A172 (cell line): ENCODE measurements at places on chromosomes 2 and 18.
A peak's percentile ranks its signal among the peaks of the same experiment; 100 is the strongest.

GRCh38 chr2:10240911-10241610, 61.6 kb upstream of the HPCAL1 start:
- DNase-seq: no peak

DNA sequence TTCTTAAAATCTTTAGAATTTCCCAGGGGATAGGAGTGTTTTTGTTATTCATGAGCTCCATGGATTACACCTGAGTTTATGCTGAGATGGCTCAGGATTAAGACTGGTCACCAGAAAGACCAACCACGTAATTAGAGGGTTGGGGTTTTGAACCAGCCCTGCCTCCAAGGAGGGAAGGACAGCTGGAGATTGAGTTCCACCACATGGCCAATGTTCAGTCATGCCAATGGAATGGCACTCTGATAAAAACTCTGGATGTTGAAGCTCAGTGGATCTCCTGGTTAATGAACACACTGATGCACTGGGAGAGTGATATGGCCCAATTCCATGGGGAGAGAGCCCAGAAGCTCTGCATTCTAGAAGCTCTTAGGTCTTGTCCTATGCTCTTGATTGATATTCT, 38.7 kb upstream of the PTPN4 start:
- no peak for DNase-seq

- no peak for DNase-seq
These were observed 16.9 kb downstream of the PSTPIP2 start for GRCh38 chr18:46054956-46055837.

DNA sequence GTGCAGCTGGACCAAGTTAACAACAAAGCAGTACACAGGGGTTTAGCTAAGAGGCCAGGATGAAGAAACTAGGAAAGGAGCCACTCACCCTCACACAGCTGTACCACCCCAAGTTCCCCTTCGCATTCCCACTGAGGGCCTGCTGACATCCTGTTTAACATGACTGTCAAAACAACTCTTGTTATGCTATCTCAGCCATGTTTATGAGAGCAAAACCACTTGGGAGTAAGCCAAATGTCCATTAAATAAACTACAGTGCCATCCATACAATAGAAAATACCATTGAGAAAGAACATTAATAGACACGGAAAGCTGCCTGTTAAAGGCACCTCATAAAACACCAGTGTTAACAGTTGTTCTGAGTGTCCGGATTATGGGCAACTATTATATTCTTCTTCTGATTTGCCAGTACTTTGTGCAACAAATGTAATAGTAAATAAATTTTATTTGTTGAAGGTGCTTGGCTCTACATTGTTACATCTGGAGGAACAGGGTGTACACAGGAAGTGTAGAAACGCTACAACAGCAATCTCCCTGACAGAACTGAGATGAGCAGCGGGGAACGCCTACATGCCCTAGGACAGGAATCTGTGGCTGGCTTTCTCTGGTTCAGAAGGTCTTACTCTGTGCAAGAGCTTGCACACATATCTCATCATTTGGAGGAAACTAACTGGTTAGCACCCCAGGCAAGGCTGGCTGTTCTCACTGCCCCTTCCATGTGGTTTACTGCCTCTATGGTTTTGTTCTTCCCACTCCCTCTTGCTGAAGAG, 85.6 kb downstream of the EHD3 start:
- DNase-seq: peak; percentile 39

DNA sequence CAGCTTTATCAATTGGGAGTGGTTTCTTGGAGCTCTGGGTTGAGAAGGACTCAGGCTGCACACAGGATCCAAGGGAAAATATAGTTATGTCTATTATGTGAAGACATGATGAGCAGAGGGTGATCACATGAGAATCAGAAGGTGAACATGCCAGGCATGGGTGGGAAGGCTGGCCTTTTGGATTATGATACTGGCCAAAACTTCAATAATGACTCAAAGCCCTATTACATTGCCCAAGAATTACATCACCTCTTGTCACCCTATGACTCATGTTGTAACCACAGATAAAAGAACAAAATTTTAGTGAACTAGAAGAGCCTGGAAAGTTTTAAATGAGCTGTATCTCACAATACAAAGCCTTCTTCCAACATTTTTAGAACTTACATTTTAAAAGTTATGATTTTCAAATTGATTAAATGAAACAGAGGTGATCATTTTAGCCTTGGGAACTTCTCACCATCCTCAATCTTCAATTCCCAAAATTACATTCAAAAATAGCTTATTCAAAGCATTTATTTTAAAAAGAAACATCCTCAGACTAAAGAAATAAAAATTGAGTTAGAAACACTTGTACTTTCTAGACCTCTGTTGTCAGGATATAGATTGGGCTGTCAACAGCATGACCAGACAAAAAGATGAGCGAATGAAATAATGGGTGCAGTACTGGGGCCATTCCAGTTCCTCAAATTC, 428.3 kb downstream of the MBD2 start:
- DNase-seq: peak; percentile 76

- no peak for DNase-seq
These were observed 838.6 kb downstream of the MBD2 start for GRCh38 chr18:53385889-53386288.

GRCh38 chr18:10379522-10379921, 74.9 kb upstream of the APCDD1 start:
- no peak for DNase-seq

GRCh38 chr2:222892321-222892720, 31.5 kb downstream of the ACSL3 start:
- DNase-seq: no peak

GRCh38 chr2:44616667-44617155, 255.0 kb downstream of the CAMKMT start:
- no peak for DNase-seq

DNA sequence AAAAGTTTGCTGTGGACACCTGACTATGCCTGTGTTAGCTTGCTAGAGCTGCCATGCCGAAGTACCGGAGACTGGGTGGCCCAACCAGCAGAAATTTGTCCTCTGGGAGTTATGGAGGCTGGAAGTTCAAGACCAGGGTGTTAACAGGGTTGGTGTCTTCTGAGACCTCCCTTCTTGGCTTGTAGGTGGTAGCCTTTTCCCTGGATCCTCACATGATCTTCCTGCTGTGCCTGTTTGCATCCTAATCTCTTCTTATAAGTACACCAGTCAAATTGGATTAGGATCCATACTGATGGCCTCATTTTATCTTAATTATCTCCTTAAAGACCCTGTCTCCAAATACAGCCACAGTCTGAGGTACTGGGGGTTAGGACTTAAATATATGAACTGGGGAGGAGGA, 845 bp downstream of the TMEM177 start:
- no peak for DNase-seq

DNA sequence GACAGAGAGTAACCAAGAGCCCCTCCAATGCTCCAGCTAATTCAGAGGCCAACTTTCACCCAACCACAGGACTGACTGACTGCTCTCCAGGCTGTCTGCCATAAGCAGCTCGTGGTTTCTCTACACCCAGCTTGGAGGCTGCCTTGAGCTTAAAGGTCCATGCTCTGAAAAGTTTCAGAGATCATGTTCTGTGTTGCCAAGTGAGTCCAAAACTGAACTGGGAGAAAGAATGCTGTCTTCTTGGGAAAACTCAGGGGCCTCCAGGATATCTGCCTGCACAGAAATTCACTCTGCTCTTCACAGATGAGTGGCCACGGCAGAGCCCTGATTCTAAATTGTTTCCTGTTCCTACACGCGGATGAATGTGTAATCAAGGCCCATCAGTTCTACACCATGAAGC, 51.1 kb downstream of the LPIN2 start:
- DNase-seq: no peak

- DNase-seq: no peak
These were observed 418.3 kb upstream of the RAB12 start for GRCh38 chr18:8190980-8191379.

DNA sequence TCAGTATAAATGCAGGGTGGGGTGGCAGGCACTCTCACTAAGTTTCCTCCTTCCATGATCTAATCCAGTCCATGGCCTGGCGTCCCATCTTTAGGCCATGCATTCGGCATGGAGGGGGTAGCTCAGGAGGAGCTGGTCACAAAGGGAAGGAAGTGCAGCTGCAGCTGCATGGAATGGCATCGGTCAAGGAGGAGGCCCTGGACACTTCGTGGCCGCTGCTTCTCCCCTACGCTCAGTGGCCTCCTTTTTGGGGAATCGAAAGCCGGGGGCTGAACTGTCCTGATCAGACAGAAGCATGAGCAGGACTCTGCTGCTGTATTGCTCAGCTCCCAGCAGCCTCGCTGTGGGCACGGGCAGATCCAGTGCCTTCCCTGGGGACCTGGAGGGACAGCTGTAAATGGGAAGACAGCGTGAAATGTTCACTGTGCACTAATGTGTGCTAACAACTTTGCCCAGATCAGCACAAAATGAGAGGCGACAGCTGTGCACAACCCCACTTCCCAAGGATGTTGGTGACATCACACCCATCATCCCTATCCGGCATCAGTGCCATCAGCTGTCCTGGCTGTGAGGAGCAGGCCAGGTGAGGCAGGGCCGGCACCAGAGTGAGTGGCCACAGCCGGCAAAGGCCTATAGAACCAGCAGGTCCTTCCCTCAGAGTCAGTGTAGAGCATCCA, 520.1 kb upstream of the RAB6C start:
- DNase-seq: no peak

DNA sequence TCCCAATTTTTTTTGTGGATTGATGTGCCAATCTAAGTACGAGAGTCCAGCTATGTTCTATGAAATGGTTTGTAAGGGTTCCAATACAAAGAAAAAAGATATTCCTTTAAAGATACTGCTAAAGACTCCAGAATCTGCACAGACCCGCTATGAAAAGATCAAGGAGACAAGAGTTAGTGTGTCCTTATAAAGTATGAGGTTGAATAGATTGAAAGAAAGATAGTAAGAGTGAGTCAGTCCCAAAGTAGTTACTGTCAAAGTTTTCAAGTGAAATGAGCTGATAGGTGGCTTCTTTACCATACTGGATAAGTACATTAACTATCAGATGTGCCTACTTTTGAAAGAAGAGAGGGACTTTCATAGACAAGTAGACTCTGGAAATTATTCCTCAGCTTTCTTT, 17.9 kb upstream of the EHBP1 start:
- DNase-seq: peak; percentile 19

DNA sequence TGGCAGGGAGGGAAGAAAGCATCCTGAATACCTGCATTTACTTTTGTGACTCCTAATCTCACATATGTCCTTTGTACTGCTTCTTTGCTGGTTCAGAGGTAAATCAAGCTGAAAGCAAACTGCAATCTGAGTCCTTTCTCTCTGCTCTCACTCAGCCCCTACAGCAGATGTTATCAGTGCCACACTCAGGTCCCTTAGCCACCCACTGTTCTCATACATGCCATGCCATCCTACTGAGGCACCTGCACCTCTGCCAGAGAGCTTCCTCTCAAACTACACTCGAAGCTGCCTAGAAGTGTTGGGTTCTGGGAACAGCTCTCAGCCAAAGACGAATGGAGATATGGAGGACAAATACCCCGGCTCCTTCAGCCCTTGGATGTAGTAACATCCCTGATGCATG, 244.5 kb downstream of the TXNL1 start:
- DNase-seq: no peak
